Stimulated activated CD8-positive, alpha-beta memory T cell treated with anti-CD3 and anti-CD28 coated beads, Interleukin-7, amount 100 ng/mL, for 1 hour (primary cell): ENCODE measurements at places on chromosomes 1 and 21.

GRCh38 chr1:6473974-6474814 lies 8.2 kb upstream of the TNFRSF25 start:
- DNase-seq = no peak

- no peak for DNase-seq
Measured at GRCh38 chr1:58839147-58839795, 55.4 kb upstream of the JUN start.

GRCh38 chr1:206803221-206803730 lies 31.0 kb upstream of the IL10 start:
- peak; percentile 34 for DNase-seq

DNA sequence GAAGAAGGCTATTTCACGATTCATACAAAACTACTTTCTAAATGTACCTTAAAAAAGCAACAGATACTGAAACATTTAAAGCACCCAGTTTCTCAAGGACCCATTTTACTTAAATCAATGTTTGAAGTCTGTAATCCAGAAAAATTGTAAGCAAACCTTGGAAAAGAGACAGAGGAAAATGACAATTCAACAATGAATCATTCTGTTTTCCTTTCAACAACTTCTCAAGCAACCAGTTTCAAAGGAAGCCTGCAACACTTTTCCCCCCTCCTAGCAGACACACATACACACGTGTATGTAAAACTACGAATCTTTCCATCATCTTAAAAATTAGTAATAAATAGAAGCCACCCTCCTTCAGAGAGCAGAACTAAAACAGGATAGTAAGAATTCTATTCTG lies 1.2 kb downstream of the RERE start:
- DNase-seq = no peak

DNA sequence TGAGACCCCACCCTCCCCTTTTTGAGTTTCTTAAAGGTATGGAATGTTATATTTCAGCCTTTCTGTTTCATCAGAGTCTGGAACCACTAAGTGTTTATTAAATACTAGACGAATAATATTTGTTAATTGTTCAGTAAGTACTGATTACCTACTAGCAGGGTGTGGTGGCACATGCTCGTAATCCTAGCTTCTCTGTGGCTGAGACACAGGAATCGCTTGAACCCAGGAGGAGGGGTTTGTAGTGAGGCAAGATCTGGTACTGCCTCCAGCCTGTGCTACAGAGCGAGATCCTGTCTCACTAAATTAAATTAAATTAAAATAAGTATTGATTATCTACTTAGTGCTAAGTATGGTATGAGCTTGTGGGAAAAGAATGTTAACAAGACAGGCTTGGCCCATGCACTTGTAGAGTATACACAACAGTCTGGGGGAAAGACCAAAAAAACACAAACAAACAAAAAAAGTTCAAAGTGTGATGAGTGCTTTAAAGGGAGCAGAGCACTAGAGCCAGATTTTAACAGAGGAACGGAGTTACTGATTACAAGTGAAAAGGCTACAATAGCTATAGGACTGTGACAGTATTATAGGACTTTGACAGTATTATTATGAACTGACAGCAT lies 2.4 kb downstream of the CEPT1 start:
- DNase-seq = no peak

- no peak for DNase-seq
Measured at GRCh38 chr1:36835696-36836095, 198.6 kb downstream of the GRIK3 start.

- no peak for DNase-seq
Measured at GRCh38 chr1:203915811-203916210, 54.4 kb downstream of the SNRPE start.
